ENCODE measurements at places on chromosomes 16 and 17.
A peak's percentile ranks its signal among the peaks of the same experiment; 100 is the strongest.

DNA sequence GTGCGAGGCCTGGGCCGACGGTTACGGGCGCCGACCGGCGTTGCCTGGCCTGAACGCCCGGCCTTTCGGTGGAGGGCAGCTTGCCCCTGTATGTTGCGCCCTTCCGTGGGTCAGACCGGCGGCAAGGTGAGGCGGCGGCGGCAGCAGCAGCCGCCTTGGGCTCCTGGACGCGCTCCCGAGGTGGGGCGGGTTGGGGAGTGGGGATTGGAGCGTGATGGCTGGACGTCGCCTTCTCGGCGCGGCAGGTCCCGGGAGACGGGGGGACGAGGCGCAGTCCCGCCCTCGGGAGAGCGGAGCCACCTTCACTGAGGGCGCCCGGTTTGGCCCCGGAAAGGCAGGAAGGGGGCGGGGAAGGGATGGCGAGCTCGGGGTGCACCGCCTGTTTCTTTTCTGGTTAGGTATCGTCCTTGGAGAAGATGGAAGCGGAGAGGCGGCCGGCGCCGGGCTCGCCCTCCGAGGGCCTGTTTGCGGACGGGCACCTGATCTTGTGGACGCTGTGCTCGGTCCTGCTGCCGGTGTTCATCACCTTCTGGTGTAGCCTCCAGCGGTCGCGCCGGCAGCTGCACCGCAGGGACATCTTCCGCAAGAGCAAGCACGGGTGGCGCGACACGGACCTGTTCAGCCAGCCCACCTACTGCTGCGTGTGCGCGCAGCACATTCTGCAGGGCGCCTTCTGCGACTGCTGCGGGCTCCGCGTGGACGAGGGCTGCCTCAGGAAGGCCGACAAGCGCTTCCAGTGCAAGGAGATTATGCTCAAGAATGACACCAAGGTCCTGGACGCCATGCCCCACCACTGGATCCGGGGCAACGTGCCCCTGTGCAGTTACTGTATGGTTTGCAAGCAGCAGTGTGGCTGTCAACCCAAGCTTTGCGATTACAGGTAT, 671 bp downstream of the DGKE start:
- peak; percentile 66 for DNase-seq

GRCh38 chr16:80670170-80670865, 129.5 kb downstream of the DYNLRB2 start:
- no peak for DNase-seq

DNA sequence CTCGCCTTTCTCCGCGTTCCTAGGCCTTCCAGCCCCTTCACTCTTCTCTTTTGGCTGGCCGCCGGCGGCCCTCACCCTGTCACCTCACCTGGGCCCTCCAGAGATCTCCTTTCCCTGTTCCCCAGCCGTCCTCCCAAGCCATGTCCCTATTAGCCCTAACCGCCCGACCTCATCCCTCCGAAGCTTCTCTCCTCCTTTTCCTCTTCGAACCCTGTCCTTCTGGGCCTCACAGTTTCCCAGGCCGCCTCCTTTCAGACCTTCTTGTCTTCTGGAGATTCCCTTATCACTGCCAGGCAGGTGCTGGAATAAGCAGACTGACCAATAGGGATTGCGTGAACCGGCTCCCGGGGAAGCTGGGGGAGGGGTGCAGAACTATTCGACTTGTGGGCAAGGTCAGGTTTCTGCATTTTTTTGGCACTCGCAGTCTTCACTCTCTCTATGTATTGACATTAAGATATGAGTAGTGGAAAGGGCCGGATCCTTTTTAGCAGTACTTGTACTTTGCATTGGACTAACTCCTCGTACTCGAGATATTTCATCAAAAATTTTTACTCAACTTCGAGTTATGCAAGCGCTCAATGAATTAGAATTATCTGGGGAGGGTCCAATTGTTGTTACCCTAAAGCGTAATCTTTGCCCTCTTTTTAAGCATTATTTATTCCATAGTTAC, 690 bp downstream of the RHOT1 start:
- DNase-seq = no peak

GRCh38 chr17:75129576-75129975, 2.0 kb downstream of the NT5C start:
- DNase-seq = no peak

DNA sequence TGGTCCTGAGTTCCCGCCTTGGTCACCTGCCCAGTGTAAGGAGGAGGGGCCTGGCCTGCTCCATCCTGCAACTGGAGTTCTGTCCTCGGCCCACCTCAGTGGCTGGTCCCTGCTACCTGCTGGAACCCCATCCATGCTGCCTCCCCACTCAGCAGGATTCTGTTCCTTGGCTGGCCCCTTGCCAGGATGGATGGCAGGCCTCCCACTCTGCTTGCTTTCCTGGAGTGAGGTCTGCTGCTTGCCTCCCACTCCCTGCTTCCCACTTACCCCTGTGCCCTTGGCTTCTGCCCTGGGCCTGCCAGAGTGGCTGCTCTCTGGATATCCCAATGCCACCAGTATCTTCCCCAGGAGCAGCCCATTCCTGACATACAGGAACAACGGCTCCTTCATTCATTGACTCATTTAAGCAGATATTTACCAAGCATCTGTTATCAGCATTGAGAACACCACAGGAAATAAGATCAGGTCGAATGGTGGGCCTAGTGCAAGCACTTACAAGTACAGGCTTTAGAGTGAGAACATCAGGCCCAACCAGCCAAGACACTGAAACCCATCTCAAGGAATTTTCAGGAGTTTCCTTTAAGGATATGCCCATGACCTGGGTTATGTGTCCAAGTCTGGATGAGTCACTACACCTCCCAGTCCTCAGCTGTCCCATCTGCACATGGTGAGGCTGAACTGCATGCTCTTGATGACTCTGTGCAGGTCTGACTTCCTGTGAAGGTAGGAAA, 17.0 kb upstream of the RPRML start:
- no peak for DNase-seq

DNA sequence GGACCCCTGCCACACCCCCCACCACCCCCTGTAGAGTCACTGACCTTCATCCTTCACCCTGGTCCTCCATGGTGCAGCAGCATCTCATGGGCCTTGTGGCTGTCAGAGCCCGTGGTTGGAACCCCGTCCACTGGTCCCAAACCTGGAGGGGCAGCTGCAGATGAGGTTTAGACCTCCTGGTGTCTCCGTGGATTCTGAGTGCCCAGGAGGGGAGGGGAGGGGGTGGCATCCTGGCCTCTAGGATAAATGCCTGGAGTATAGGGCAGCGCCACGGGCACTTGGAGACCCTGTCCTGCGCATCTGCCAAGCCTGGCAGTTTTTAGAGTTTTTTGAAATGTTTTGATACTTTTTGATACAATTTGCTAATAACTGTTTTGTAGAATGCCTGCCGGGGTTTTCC, 17.5 kb downstream of the KLHL36 start:
- DNase-seq = no peak

- peak; percentile 23 for DNase-seq
These were observed 48.6 kb downstream of the GAS7 start for GRCh38 chr17:10149573-10150399.

DNA sequence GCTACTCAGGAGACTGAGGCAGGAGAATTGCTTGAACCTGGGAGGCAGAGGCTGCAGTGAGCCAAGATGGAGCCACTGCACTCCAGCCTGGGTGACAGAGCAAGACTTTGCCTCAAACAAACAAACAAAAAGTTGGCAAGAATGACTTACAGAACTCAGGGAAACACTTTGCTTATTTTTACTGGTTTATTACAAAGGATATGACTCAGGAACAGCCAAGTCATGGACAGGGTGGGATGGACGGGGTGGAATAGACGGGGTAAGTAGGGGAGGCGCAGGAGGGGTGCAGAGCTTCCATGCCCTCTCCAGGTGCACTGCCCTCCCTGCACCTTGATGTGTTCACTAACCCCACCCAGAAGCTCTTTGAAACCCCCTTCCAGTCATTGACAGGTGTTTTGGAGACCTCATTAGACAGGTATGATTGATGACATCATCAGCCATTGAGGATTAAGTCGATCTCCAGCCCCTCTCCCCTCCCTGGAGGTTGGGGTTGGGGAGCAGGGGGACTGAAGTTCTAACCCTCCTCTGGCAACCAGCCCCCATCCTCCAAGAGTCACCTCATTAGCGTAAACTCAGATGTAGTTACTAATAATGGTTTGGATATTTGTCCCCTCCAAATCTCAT, 41.3 kb upstream of the ZCCHC14 start:
- no peak for DNase-seq

DNA sequence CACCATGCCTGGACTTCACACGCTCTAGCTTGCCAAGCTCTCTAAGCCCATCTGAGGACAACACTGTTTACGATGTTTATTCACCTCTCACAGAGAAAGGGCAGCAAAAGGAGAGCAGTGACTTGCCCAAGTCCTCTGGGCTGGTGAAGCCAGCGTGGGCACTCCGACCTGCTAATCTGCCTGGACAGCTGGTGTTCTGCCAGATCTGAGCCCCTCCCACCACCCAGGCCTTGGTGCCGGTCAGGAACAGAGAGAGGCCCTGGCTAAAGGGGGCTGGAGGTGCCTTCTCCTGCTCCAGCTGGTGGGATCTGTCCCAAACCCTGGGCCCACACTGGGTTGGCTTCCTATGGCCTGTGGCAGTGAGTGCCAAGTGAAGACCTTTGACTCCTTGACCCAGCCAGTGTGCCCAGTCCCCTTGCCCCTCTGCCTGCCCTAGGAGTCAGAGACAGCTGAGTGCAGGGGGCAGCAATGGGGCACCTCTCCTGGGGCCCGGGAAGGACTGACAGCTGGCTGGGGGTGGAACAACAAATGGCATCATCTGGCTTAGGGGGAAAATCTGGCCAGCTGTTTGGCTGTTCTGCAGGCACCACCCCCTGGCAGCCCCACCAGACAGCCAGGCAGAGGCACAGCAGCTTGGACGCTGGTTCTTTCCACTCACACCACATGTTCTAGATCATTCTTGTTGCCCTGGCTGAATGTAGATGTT, 1.8 kb upstream of the SLC4A1 start:
- no peak for DNase-seq

- no peak for DNase-seq
These were observed 88.5 kb upstream of the TOB1 start for GRCh38 chr17:50954641-50955121.

DNA sequence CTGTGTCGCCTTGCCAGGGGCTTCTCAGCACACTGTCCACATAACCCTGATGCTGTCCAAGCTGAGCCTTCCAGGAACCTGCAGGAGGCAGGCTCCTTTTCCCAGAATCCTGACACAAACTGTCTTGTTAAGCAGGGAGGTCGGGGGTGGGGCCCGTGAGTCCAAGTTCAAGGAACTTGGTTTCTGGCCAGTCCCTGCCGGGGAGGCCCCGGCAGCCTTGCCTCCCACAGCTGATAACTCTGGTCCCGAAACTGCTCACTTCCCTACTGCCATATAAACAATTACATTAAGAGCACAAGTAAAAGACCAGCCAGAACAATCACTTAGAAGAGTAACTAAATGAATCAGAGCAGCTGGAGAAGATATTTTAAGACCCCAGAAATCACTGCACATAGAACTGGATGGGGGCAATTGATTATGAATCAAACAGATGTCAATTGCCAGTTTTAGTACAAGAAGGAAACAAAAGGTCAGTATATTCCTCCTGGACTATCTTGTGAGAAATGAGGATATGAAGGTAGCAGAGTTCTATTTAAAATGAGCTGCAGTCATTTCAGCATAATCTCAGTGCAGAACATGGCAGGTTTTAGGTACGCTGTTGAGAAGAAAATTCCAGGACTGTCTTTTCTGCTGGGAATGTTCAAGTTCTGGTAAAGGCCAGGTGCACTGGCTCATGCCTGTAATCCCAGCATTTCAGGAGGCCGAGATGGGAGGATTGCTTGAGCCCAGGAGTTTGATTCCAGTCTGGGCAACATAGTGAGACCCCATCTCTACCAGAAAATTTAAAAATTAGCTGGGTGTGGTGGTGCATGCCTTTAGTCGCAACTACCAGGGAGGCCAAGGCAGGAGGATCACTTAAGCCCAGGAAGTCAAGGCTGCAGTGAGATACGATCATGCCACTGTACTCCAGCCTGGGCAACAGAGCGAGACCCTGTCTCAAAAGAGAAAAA, 169.8 kb downstream of the PITPNC1 start:
- no peak for DNase-seq

- no peak for DNase-seq
These were observed 549 bp downstream of the SLC26A11 start for GRCh38 chr17:80220736-80221215.

All from CD4-positive, alpha-beta T cell treated with Interleukin-6 at 100 ng/mL for 8 hours (primary cell).